Ovary (tissue), 10 donors: ENCODE measurements at places on chromosomes 5 and 9. TPM values are rescaled to one million over a fixed set of nuclear protein-coding genes. Genes with fewer than 3 reads are reported as not detected.

DNA sequence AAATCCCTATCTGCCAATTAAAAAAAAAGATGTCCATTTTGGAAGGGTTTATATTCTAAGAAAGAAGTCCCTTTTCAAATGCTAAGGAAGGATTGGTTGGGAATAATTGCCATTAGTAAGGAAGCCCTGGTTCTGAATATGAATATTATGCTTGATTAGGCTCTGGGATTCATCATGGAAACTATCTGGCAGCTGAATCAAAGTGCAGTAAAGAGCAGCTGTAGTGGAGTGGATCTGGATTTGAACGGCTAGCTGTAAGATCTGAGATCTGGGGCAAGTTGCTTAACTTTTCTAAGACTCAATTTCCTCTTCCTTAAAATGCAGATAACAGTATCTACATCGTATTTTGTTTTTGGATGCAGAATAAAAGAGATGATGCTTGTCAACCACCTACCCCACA lies 10.5 kb downstream of the IL12B start:
- no peak for DNase-seq

DNA sequence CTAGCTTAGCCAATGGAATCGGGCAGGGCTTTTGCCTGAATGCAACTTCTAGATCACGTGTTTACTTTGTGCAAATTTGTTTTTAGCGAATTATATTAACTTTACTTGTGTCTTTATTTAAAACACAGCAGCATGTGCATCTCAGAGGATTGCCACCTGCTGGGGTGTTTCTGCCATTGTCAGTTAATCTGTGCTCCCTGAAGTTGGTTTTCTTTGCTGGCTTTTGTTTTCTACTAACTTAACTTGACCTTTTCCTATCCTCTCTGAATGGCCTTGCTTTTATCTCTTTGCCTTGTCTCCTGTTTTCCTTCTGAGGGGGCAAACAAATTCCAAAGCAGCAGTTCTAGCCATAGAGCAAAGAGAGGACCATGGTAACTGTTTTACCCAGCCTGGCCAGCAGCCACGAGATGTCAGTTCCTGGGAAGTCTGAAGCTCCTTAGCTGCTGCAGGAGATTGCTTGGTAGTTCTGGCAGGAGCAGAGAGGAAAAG lies 67.6 kb downstream of the ARHGEF28 start:
- DNase-seq, result peak; percentile 86

ESM1 gene
- total RNA-seq, result not detected

GRCh38 chr5:132425009-132425937 lies 55.8 kb downstream of the SLC22A5 start:
- DNase-seq, result no peak

DNA sequence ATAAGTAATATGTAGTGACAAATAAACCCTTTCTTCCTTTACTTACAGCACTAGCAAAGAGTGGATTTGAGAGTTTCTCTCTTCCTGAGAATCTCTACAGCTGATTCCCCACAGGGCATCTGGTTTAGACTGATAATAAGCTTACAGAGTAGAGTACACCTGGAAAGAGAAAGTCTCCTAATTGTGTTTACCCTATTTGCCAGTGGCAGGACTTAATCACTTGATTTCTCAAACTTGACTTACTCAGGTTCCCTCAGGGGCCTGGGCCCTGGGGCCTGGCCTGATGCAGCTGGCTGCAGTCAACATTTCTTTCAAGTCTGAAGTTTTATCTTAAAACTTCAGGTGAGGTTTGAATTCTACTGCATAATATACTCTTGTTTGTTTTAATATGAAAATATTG lies 38.0 kb upstream of the UBTD2 start:
- no peak for DNase-seq

GRCh38 chr5:145678255-145678654 lies 156.9 kb downstream of the PRELID2 start:
- DNase-seq, result no peak

DNA sequence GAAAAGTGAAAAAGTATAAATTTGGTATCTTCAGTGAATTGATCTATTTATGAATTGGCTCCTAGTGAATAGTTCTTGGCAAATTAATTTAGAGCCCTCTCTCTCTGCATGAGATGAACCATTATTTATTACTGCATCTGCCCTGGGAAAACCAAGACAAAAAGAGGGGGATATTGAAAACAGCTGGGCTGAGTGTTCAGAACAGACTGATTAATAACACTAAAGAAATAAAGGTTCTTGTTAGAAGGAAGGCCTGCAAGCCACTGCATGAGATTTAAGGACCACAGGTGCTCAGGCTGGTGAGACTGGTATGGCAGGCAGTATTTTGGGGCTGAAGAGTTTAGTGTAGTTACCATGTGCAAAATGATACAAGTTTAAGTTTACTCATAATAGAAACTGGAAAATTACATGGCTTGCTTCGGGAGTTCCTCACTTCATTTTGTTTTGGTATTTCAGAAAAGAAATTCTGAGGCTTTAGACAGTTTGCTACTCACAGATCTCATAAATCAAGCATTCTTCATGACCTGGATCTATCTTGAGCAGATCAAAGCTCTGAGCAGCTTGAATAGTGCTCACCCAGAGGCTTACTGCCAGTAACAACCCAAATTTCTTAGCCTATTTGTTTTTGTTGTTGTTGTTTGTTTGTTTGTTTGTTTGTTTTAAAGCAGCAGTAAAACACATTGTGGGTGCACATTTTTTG lies 56.1 kb downstream of the KIAA1958 start:
- DNase-seq, result no peak

ADAMTS13 gene
- total RNA-seq, result 4.2 TPM

DNA sequence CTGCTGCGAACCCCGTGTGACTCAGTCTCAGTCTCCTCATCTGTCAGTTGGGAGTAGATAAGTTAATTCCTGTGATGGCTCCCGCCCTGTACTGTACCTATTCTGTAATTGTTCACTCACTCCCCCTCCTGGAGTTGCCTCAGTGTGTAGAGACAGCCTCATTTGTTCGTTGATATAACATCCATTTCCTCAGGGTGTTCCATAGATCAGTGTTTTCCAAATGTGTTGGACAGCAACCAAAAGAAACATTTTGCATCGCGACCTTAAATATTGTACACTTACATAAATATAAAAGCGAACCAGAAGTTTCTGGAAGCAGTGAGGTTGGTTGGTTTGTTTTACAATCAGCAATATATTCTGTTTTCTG lies 698 bp downstream of the NFX1 start:
- DNase-seq, result no peak

GPR21 gene
- total RNA-seq, result 1.7 TPM

GRCh38 chr5:139251281-139251687 lies 42.3 kb upstream of the MATR3 start:
- DNase-seq, result no peak

- DNase-seq, result no peak
Observed at GRCh38 chr9:96574455-96574854, 45.2 kb downstream of the CDC14B start.

GRCh38 chr5:66327008-66327407 lies 182.9 kb downstream of the SREK1 start:
- no peak for DNase-seq

- no peak for DNase-seq
Observed at GRCh38 chr9:130117816-130118632, 54.2 kb upstream of the NCS1 start.

DNA sequence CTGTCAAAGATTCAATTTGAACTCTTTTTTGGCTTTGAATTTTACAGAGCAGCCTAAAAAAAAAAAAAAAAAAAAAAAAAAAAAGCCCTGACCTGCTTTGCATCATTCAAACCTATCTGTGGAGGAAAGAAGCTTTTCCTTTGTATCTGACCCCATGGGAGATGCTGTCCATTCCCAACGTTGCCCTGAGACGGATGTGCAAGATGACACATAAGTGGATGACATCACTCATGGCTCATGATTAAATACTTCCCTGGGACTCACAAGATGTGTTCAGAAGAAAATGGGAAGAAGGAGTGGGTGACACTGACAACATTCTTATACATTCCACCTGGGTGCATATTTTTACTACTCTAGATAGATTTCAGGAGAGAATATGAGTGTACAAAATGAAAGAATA lies 245.7 kb upstream of the ELAVL2 start:
- no peak for DNase-seq

DNA sequence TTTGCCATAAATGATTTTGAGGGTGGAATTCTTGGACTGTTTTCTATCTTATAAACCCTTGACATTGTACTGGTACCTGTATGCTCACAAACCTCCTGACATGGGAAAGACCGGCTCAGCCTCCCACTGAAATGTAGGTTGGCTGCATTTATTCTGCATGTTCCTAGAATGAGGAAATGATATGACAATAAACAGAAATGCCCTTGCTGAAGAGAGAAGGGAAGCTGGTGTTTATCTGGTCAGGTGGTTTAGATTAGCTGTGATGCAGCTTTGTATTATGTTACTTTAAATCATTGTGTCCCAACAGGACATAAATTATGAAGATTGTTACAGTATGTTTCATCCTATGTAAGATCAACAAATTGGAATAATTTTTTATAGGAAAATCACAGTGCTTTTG lies 23.1 kb upstream of the CATSPER3 start:
- no peak for DNase-seq

DNA sequence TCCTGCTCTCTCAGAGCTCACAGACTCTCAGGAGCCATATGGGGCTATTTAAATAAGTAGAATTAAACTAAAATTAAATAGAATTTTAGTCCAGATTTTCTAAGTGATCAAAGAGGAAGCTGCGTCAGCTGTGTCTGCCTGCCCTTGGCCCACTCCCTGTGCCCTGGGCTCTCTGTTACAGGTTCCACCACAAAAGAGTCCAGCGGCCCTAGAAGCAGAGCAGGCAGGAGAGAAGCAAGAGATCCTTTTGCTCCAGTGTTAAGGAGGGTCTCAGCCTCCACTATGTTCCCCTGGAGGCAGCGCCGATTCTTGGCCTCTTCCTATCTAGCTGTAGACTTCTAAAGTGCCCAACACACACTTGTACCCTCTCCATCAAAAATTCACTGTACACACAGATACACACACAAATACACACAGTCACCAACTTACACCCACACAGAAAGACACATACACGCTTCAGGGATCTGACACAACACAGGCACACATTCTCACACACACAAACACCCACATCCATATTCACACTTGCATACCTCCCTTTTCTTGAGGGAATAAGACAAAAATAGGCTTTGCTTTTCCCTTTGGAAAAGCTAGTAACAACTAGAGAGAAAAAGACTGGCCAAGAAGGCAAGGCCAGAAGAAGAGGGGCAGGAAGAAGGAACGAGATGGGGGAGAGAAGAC lies 5.5 kb upstream of the TNIP1 start:
- DNase-seq, result no peak

GRCh38 chr5:87877023-87877422 lies 391.6 kb downstream of the TMEM161B start:
- no peak for DNase-seq

DNA sequence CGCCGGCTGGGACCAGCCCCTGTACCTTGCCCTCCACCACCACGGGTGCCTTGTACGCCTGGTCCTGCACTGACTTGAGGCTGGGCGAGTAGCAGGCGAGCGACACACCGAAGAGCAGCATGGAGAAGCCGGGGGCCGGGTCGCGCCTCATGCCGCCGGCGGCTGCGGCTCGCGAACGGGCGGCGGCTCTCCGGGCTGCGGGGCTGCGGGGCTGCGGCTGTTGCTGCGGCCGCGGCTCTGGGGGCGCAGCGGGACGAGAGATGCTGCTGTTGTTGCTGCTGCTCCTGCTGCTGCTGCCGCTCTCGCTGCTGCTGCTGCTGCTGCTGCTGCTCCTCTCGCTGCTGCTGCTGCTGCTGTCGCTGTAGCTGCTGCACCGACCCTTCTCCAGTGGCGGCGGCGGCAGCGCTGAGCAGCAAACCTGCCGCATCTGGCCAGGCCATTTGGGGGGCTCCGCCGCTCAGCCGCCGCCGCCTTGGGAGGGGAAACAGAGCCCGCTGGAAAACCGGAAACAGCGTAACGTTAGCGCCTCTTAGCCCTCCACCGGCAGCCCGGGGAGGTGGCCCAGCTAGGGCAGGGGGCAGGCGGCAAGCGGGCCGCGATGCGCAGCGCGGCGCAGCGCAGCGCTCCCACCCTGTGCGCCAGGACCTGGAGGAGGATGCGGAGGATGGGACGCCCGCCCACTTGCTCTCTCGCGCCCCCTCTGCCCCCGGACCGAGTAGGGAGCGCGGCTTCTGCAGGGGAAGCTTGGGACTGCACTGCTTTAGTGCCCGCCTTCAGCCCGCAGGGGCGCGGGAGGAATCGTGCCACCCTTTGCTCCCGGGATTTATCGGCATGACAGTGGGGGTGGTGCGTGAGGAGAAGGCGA lies at the start of gene NRG2:
NRG2 (minus strand) TSS at position 657 of the 865 bp plus-strand sequence.
- peak; percentile 81 for DNase-seq
